ENCODE measurements at places on chromosomes 6 and 20. TPM values are rescaled to one million over a fixed set of nuclear protein-coding genes. Genes with fewer than 3 reads are reported as not detected.

DNA sequence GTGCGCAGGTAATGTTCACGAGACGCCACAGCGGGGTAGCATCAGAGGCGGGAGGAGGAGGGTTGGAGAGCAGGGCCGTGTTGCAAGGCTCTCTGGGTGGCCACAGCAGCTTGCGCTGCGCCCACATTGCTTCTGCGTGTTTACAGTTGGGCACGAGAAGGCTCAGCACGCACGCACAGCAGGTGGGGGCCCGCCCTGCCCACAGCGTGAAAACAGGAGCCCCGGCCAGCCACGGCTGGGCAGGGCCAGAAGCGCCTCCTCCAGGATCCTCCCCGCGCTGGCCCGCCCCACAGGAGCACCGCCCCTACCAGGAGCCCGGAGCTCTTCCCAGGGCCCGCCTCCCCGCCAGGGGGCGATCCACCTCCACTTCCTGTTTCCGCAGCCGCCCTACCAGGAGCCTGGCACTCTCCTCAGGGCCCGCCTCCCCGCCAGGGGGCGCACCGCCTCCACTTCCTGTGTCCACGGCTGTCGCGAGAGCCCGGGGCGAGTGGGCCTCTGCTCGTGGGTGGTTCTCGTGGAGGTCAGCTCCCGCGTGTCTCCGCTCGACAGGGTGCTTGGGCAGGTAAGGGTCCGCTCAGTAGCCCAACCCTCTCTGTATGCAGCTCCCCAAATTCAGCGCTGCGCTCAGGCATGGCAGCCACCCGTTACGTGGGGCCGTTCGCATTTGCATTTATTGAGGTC, at the start of gene FAM50B:
Gene FAM50B (plus strand): TSS at position 449 of the 681 bp plus-strand sequence. CDS start 439 bp downstream, outside the sequence.
- peak within 1 kb of the TSS; percentile 80 for H3K4me3 ChIP-seq
- no peaks in the 10 kb centered on the region for H3K27me3 ChIP-seq
- H3K36me3 ChIP-seq = no peaks in the 10 kb centered on the region
- H3K4me1 ChIP-seq = peaks cover 11% of the 10 kb centered on the region

GRCh38 chr6:90559931-90560330, 26.9 kb downstream of the MAP3K7 start:
- H3K4me3 ChIP-seq = no peak overlapping the region
- no peaks in the 10 kb centered on the region for H3K27me3 ChIP-seq
- H3K4me1 ChIP-seq = no peaks in the 10 kb centered on the region
- H3K27ac ChIP-seq = no peak overlapping the region

GRCh38 chr6:111849298-111849697, 24.0 kb downstream of the FYN start:
- peaks cover 42% of the 10 kb centered on the region for H3K4me1 ChIP-seq
- H3K4me3 ChIP-seq = no peak overlapping the region
- H3K27ac ChIP-seq = no peak overlapping the region

DNA sequence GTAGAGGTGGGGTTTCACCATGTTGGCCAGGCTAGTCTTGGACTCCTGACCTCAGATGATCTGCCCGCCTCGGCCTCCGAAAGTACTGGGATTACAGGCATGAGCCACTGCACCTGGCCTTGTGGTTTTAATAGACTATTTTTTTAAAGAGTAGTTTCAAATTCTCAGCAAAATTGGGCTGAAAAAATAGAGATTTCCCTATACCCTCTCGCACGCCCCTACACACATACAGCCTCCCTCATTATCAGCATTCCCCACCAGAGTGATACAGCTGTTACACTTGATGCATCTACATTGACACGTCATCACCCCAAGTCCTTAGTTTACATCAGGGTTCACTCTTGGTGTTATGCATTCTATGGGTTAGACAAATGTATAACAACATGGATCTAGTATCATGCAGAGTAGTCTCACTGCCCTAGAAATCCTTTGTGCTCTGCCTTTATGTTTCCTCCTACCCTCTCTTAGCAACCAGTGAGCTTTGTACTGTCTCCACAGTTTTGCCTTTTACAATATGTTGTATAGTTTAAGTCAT, 103.6 kb downstream of the CDYL start:
- H3K36me3 ChIP-seq = peaks cover 1% of the 10 kb centered on the region
- DNase-seq = no peak
- H3K27ac ChIP-seq = no peak overlapping the region

GRCh38 chr6:123564361-123564760, 72.4 kb downstream of the TRDN start:
- H3K4me1 ChIP-seq = peaks cover 9% of the 10 kb centered on the region
- no peak overlapping the region for H3K4me3 ChIP-seq
- H3K27ac ChIP-seq = no peak overlapping the region
- peaks cover 1% of the 10 kb centered on the region for H3K27me3 ChIP-seq
- no peak for DNase-seq

- no peaks in the 10 kb centered on the region for H3K36me3 ChIP-seq
- no peak overlapping the region for H3K27ac ChIP-seq
- H3K4me3 ChIP-seq = no peak overlapping the region
- no peaks in the 10 kb centered on the region for H3K27me3 ChIP-seq
Observed at GRCh38 chr20:53074811-53075314, 102.7 kb downstream of the TSHZ2 start.

DNA sequence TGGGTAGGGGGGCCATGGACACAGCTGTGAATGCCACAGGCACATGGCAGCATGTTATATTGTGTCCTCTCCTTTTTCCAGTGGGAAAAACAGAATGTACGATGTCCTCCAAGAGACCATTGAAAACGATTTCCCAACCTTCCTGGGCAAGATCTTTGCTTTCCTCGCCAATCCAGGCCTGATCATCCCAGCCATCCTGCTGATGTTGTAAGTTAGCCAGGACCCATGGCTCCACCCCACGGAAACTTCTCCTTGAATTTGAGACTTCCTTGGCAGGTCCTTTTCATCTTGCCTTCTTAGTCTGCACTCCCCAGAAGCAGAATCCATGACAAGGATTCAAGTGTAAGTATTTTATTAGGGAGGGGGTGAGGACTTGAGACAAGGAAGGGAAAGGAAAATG, 28.2 kb upstream of the NOP56 start:
- H3K4me1 ChIP-seq = no peaks in the 10 kb centered on the region
- H3K36me3 ChIP-seq = no peaks in the 10 kb centered on the region
- peaks cover 57% of the 10 kb centered on the region for H3K27me3 ChIP-seq
- H3K4me3 ChIP-seq = no peak overlapping the region
- no peak for DNase-seq
- no peak overlapping the region for H3K27ac ChIP-seq

DNA sequence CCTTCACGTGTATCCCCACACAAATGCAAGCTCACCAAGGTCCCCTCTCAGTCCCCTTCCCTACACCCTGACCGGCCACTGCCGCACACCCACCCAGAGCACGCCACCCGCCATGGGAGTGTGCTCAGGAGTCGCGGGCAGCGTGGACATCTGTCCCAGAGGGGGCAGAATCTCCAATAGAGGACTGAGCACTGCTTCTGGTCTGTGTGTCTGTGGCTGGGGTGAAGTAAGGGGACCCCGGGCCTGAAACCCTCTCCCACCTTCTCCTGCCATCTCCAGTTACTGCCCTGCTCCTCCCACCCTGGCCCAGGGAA, 8.3 kb downstream of the MYL9 start:
- H3K27ac ChIP-seq = no peak overlapping the region
- DNase-seq = no peak
- no peak overlapping the region for H3K4me3 ChIP-seq
- H3K27me3 ChIP-seq = no peaks in the 10 kb centered on the region
- peaks cover 13% of the 10 kb centered on the region for H3K36me3 ChIP-seq
- peaks cover 8% of the 10 kb centered on the region for H3K4me1 ChIP-seq

GRCh38 chr6:158688860-158689259, 39.0 kb downstream of the SYTL3 start:
- H3K27me3 ChIP-seq = no peaks in the 10 kb centered on the region
- no peak overlapping the region for H3K27ac ChIP-seq
- no peak overlapping the region for H3K4me3 ChIP-seq
- DNase-seq = no peak
- peaks cover 9% of the 10 kb centered on the region for H3K4me1 ChIP-seq
- peaks cover 2% of the 10 kb centered on the region for H3K36me3 ChIP-seq

GRCh38 chr20:61300709-61301108, 48.6 kb downstream of the CDH4 start:
- no peaks in the 10 kb centered on the region for H3K36me3 ChIP-seq
- H3K4me3 ChIP-seq = no peak overlapping the region
- H3K4me1 ChIP-seq = no peaks in the 10 kb centered on the region
- no peak for DNase-seq
- H3K27me3 ChIP-seq = no peaks in the 10 kb centered on the region
- no peak overlapping the region for H3K27ac ChIP-seq

Gene OR2J3
- total RNA-seq = not detected

Gene PXMP4
- 7.0 TPM for total RNA-seq

Gene GDAP1L1
- 0.40 TPM for total RNA-seq

Gene GSTA3
- total RNA-seq = not detected

Gene ZFAND3
- 81.2 TPM for total RNA-seq

Gene RREB1
- 55.4 TPM for total RNA-seq

Gene FAM209B
- total RNA-seq = 0.36 TPM
